ENCODE measurements at places on chromosomes 16 and 17.

DNA sequence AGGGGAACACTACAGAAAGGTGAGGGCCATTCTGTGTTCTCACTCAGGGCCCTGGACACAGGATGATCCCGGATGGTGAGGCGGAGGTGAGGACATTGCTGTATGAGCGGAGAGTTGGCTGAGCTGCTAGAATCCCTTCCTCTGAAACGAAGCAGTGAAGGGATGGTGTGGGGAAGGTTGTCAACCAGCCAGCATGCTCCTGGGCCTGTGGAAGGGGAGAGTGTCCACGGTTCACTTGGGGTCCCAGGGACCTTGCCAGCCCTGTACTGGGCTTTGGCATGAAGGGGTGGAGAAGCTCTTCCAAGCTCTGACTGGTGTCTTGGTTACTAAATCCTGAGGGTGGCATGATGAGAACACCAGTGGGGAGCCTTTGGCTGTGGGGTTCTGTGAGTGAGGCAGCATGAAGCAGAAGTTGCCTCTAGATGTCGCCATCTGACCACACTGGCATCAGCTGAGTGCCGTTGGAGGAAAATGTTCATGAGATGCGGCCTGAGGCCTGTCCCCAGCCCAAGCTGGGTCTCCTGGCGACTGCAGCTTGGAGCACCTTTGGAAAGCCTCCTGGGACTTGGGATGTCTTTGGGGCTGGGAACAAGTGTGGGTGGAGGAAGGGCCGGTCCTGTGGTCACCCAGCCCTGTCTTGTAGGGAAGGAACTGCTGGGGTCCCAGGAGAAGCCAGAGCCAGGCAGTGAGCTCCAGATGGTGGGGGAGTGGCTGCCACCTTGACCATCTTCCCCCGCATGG, 14.8 kb downstream of the PDP2 start:
- no peak for DNase-seq

DNA sequence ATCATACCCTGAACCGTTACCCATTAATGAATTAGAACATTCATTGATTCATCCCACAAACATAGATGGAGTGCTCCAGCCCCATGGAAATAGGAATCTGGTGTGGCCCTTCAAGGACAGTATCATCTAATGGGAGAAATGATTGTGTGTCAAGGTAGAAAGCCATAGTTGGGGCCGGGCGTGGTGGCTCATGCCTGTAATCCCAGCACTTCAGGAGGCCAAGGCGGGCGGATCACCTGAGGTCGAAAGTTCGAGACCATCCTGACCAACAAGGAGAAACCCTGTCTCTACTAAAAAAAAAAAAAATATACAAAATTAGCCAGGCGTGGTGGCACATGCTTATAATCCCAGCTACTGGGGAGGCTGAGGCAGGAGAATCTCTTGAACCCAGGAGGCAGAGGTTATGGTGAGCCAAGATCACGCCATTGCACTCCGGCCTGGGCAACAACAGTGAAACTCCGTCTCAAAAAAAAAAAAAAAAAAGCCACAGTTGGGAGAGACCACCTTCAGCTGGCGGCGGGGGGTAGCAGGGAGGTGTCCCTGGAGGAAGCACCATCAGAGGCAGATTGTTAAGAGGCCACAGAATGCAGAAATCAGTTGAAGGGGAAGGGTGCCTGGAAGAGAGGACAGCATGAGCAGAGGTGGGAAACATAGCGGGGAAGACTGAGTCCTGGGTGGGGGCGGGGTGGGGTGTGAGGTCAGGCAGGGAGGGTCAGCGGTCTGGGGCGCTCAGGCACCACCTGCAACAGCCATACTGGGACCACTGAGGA, 60.0 kb downstream of the USP22 start:
- DNase-seq = no peak

DNA sequence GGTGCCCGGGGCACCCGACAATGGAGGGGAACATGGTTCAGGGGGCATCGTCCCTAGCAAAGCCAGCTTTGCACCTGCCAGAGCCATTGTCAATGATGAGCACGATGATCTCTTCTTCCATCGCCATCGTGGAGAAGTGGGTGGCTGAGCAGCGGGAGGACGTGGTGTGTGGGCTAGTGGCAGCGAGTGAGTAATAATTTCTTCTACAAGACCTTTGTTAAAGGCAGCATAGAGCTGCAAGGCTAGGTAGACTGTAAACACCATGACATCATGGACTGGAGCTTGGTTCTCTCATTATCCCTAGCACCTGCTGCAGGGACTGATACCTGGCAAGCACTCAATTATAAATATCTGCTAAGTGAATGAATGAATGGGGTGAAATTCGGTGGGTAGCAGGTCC, 6.7 kb upstream of the HEATR3 start:
- no peak for DNase-seq

GRCh38 chr16:89506791-89507191, 1.4 kb upstream of the SPG7 start:
- no peak for DNase-seq

DNA sequence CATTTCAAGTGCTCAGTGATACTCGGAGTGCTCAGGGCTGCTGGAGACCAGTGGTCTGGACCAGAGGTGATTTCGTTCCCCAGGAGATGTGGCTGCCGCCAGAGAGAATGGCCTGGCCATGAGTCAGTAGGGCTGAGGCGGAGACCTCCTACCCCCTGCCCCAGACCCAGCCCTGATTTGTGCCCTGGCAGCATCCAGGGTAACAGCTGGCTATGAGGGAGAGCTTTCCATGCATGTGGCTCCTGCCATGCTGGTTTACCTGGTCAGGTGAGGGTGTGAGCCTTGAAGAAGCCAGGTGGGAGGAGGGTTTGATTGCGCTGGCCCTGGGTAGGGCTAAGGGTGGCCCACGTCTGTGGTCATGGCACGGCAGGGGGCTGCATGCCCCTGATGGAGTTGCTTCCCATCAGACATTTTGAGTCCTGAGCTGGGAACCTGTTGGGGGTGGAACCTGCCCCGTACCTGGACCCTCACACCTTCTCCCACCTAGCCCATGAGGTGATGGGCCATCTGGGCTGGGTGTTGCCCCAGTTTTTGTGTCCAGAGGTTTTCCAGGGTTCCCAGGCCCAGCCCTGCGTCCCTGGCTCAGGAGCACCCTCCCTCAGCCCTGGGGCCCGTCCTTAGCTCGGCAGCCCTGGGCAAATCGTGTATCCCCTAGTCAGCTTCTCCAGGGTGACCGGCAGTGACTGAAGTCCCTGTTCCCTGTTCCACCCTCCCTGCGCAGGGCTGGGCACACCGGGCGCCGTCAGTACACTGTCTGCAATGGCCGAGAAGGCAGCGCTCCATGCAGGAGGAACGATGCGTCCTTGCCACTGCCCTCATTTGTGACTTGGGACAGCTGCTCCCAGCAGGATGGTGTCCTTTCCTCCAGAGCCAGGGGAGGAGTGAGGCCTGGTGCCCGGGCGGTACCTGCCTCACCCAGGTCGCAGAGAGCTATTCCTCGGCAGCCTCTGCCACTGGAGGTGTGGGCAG, 9.0 kb upstream of the CSNK1D start:
- DNase-seq = no peak

GRCh38 chr17:58232707-58233156, 5.7 kb upstream of the LPO start:
- DNase-seq = no peak

DNA sequence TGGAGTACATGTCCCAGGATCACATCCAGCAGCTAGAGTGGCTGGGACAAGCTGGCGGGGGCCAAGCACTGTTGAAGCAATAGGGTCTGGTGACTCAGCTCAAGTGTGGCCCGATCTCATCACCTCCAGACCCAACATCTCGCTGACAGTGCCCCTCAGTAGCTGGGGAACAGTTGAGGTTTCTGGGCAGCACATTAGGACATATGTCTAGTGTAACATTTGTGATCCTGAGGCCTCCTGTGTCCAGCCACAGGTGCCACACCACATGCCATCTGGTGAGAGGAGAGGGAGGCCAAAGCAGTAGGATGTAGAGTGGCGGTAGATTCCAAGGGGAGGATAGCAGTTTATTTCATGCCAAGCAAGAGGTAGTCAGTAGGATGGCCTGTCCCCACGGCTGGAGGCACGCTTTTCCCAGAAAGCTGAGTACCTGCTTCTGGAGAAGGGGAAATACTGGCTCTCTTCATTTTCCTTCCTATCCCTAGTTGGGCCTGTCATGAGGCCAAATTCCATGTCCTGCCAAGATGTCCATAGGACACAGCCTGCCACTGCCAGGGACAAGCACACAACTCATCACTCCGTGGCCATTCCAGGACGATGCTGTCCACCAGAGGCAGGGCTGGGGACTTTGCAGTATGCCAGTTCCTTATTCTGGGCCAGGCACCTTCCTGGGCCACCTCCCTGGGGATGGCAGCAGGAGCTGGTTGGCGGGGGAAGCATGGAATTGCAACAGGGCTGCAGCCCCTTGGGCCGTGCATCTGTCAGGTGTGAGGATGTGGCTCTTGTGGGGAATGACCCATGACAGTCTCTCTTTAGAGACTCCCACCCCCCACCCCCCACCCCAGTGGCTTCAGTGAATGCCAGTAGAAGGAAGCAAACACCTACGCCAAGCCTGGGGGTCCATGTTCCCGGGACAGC, 24.0 kb downstream of the GGA3 start:
- DNase-seq = no peak

DNA sequence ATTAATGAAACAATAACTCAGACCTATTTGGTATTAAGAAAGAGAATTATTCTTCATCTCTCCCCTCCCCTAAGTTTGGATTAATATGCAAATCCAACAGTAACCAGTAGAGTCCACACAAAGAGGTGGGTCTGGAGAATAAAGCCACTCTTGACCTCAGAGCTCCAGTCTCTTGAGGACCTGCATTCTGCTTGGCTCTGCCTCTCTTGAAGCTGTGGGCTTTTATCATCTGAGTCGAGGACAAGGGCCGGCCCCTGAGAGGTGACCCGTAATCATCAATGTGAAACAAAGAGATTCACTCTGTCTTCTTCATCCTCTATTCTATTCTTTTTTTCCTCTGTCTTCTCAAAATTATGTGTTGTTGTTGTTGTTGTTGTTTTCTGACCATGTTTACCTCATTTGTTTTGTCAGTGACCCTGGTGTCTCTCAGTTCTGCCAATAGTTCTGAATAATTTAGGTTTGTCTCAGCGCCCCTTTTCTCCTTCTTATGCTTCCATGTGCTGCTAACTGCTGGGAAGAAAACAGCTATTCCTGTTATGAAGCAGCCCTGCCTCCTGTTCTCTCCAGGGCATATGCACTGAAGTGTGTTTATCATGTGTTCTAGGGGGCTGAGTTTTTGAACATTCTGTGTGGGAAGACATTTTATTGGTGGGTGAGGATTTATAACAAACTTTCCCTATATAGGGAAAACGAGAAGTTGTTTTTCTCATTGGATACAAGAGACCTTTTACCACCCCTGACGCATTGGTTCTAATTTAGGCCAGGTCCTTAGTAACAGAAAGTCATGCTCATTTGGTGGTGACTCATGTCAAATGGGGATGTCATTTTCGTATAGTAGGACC, 135.8 kb downstream of the TRIM37 start:
- DNase-seq = no peak

- DNase-seq = no peak
Measured at GRCh38 chr16:85696781-85697180, 8.0 kb upstream of the GINS2 start.

- DNase-seq = no peak
Measured at GRCh38 chr16:75455677-75456076, 8.8 kb downstream of the TMEM170A start.

Measured in activated CD8-positive, alpha-beta memory T cell treated with anti-CD3 and anti-CD28 coated beads for 1 hour (primary cell).